Lung (tissue), 17 donors: ENCODE measurements at places on chromosomes 1 and 21. TPM values are rescaled to one million over a fixed set of nuclear protein-coding genes. Genes with fewer than 3 reads are reported as not detected.

- H3K27ac ChIP-seq = no peak overlapping the region
- H3K4me1 ChIP-seq = no peaks in the 10 kb centered on the region
- no peak for DNase-seq
- no peaks in the 10 kb centered on the region for H3K36me3 ChIP-seq
- H3K27me3 ChIP-seq = no peaks in the 10 kb centered on the region
Measured at GRCh38 chr1:82318921-82319320, 518.2 kb downstream of the ADGRL2 start.

GRCh38 chr21:18411565-18411964 lies 8.0 kb upstream of the TMPRSS15 start:
- H3K4me1 ChIP-seq = no peaks in the 10 kb centered on the region
- no peak overlapping the region for H3K4me3 ChIP-seq
- H3K27ac ChIP-seq = no peak overlapping the region
- no peaks in the 10 kb centered on the region for H3K27me3 ChIP-seq

GRCh38 chr1:178196631-178197030 lies 102.7 kb downstream of the RASAL2 start:
- no peaks in the 10 kb centered on the region for H3K4me1 ChIP-seq
- H3K27me3 ChIP-seq = no peaks in the 10 kb centered on the region
- H3K27ac ChIP-seq = no peak overlapping the region

DNA sequence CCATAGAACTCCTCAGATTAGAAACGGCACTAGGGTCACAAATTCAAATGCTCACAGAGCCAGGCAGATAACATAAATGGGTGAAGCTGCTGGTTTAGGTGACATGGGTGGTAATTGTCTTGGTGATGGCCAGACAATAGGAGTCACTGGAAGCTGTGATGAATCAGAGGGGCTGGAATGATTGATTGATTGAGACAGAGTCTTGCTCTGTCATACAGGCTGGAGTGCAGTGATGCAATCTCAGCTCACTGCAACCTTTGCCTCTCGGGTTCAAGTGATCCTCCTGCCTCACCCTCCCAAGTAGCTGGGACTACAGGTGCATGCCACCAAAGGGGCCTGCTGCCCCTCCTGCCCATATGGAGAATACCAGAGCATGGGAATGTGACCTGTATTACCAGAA lies 63.0 kb downstream of the HIVEP3 start:
- H3K36me3 ChIP-seq = no peaks in the 10 kb centered on the region
- H3K27ac ChIP-seq = no peak overlapping the region
- H3K4me1 ChIP-seq = no peaks in the 10 kb centered on the region
- H3K4me3 ChIP-seq = no peak overlapping the region
- no peaks in the 10 kb centered on the region for H3K27me3 ChIP-seq

DNA sequence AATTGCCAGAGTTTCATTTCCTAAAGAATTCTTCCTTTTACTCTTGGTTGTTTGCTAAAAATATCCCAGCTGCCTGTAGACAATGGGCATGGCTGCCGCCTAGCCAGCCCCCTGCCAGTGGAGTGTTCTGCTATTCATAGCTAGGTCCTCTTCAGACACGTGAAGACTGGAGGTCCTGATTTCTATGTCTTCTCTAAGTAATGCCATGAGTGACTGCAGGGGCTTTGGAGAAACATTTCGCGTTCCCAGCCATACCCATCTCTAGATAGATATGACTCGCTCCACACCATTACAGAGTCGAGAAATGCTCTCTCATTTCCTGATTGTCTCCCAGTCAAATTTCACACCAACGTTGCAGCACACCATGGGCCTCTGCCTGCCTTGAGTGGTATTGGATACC lies 99.5 kb upstream of the BACE2 start:
- H3K27ac ChIP-seq = no peak overlapping the region
- no peaks in the 10 kb centered on the region for H3K4me1 ChIP-seq
- H3K4me3 ChIP-seq = no peak overlapping the region
- DNase-seq = no peak
- no peaks in the 10 kb centered on the region for H3K36me3 ChIP-seq
- peaks cover 7% of the 10 kb centered on the region for H3K27me3 ChIP-seq

DNA sequence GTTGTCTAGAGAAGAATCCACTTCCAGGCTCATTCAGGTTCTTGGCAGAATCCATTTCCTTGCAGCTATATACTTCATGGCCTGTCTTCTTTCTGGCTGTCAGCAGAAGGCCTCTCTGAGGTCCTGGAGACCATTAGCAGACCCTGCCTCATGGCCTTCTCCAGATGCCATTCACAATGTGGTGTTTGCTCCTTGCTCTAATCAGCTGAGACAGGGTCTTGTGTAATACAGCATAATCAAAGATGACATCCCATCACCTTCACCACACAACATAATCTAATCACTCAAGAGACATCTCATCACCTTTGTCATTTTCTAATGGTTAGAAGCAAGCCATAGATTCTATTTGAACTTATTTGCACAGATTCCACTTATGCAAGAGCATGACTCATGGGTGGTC lies 403.9 kb upstream of the LRRC7 start:
- no peaks in the 10 kb centered on the region for H3K4me1 ChIP-seq
- DNase-seq = no peak
- no peak overlapping the region for H3K27ac ChIP-seq
- H3K27me3 ChIP-seq = no peaks in the 10 kb centered on the region
- H3K36me3 ChIP-seq = no peaks in the 10 kb centered on the region
- H3K4me3 ChIP-seq = no peak overlapping the region

- no peak for DNase-seq
Measured at GRCh38 chr1:111199329-111199728, 1.1 kb downstream of the DENND2D start.

DNA sequence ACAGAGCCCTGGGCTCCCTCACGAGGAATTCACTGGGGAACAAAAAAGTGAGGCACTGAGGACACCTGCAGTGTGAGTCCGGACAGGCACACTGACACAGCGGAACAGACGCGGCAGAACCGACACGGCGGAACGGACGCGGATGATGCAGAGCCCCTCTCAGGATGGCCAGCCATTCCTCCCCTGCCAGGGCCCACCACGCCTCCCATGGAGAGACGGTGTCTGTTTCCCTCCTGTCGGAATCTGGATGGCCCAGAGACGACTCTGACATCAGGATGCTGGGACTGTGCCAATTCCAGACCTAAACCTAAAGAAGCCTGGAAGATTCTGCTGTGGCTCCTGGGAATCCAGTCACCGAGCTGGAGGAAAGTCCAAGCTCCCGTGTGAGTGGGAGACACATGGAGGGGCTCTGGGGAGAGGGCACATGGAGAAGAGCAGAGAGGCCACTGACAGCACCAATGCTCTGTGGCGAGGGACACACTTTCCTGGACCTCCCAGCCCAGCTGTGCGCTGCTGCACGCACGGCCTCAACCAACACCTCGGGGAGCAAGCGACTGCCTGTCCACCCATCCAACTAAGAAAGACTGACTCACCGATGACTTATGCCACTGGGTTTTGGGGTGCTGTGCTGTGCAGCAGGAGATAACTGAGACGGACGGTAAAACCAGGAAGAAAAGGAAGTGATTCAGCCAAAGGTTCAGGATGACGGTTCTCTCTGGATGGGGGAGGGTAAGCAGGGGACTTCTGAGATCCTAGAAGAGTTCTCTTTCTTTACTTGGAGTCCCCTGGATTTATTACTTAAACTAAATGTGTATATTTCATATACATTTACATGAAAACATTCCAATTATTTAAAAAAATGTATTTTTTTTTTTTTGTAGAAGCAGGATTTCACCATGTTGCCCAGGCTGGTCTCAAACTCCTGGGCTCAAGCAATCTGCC lies 23.3 kb downstream of the ZBTB17 start:
- no peak for DNase-seq
- no peak overlapping the region for H3K4me3 ChIP-seq
- peak overlapping the region; percentile 71 for H3K27ac ChIP-seq
- peaks cover 10% of the 10 kb centered on the region for H3K36me3 ChIP-seq
- H3K27me3 ChIP-seq = no peaks in the 10 kb centered on the region

DNA sequence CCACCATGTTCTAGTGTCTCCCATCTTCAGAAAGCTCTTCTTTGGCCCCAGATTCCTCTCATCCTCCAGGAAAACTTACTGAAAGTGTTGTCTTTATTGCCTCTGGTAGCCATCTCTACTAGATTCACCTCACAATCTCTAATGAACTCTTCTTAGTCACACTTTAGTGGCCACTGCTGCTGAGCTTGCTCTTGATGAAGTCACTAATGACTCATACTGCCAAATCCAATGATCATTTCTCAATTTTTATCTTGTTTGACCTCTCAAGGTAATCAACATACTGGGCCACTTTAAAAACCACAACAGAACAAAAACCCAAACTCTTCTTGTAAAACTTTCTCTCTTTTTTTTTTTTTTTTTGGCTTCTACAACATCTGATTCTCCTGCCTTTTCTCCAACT lies 196.4 kb downstream of the LHX8 start:
- no peak for DNase-seq
- H3K4me3 ChIP-seq = no peak overlapping the region

Gene TMEM39B
- 23.8 TPM for total RNA-seq

Gene SYT2
- total RNA-seq = 0.03 TPM

Gene ATF3
- 44.1 TPM for total RNA-seq

Gene S100A6
- total RNA-seq = 165 TPM

Gene MR1
- total RNA-seq = 18.9 TPM

Gene SDC3
- total RNA-seq = 23.9 TPM
